ENCODE measurements at places on chromosomes 13 and 19. TPM values are rescaled to one million over a fixed set of nuclear protein-coding genes. Genes with fewer than 3 reads are reported as not detected.

GRCh38 chr19:15251010-15251748 is 18.9 kb upstream of the EPHX3 start:
- DNase-seq = peak; percentile 37

TIMM29 gene
- total RNA-seq = 20.0 TPM

CALR3 gene
- total RNA-seq = not detected

DNA sequence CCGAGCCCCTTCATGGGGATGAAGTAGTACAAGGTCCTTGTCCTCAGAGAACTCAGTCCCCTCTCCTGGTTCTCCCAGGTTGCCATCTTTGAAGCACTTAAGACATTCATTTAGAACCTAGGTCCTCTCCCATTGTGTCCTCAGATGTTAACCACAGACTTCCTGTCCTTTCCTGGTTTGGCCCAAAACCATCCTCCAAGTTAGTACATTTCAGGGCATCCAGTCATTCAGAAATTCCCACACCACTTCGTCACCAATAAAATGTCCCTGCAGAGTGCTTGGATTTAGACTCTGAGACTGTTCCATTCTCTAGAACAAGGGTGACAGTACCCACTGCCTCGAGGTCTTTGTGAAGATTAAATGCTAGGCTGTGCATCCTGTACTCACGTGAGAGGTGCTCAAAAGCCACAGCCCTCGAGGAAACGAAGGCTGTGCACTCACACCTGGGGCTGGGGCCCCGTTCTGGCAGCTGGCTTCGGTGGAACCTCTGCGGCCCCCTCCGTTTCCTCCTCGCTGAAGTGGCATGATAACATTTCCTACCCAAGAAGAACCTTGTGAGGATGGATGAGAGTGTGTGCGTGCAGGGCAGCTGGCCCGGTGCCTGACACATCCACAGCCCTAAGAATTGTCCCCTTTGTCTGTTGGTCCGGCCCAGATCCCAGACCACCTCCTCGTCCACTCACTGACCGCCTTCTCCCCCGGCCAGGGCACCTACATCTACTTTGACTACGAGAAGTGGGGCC is 4.7 kb downstream of the LENG1 start:
- DNase-seq = no peak

- DNase-seq = peak; percentile 60
These were observed 51.7 kb upstream of the CYP4F8 start for GRCh38 chr19:15563325-15563794.

GRCh38 chr13:77477299-77477848 is 58.1 kb upstream of the SCEL start:
- DNase-seq = no peak

DNA sequence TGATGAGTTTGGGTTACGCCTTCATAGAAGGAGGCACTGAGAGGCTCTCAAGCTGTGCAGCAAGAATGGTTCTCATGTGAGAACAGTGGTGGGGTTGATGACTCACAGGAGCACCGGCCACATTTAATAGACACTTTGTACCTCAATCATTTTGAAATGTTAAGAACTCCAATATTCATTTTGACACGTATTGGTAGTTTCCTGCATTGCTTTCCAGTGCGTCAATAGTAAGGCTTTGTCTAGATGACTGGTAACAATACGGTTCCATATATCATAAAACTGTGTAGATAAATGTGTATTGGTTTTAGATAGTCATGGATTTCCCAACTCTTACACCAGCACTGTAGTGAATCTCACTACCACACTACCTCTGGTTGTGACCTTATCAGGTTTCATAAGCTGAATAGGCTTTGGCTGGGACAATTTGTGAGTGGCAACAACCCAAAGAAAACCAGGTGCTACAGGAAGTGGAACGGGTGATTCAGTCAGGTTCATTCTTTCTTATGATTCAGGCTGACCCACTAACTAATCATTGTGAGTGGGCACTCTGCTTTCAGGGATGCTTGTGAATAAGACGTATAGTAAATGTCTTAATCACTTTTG is 362.6 kb downstream of the KLF5 start:
- no peak for DNase-seq

DNA sequence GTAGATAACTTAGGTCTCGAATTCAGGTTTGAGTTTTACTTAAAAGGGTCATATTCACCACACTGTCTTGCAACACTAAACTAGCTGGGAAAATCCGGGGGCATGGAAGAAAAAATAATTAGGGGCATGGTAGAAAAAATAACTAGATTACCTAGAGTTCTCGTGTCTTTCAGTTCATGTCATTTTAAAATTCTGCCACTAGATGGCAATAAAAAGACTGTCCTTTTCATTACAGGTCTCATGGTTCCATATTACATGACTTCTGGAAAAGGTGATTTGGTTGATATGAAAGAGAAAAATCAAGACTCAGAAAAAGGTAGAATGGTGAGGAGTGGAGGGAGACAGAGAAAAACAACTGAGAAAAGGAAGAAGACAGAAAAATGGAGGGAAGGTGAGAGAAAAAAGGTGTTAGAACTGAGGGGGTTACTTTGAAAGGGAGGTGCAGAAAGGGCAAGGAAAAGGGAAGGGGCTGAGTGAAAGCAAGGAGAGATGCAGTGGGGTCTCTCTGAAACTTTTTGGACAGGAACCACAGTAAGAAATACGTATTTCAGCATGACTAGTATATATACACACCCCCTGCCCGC is 299.0 kb downstream of the KLF12 start:
- DNase-seq = no peak

DNA sequence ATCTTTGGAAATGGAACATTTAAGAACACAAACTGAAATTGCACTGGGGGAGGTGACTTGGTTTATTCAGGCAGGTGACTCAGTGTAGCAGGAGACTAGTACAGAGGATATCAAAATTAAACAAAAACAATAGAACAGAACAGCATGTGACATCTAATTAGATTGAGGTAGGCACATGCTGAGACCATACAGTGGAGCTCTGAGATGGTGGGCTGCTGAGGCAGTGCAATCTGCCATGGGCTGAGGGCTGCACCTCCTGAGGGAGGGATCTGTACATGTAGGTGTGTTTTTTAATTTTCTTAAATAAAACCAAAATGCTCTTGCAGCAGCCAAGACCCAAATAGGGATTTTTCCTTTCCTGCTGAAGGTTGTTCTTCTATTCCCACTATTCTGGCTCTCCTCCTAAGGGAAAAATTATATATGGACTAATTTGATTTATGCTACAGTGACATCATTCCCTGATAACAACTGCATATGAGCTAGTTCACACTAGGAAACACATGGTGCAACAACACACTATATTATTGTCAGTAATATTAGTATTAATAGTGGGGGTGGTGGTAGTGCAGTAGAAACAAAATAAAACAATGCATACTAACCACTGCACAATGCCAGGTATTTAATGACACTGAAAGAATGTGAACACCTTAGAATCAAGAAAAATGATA is 48.0 kb downstream of the LNX2 start:
- DNase-seq = no peak

GRCh38 chr13:31015199-31015598 is 82.7 kb downstream of the TEX26 start:
- no peak for DNase-seq

ACP7 gene
- total RNA-seq = not detected

RYR1 gene
- 0.57 TPM for total RNA-seq

ZNF578 gene
- 2.4 TPM for total RNA-seq

- no peak for DNase-seq
These were observed 1029.6 kb downstream of the PCDH9 start for GRCh38 chr13:66200555-66200954.

GRCh38 chr13:113607056-113607888 is 22.7 kb downstream of the TFDP1 start:
- DNase-seq = no peak

- peak; percentile 58 for DNase-seq
These were observed 722 bp downstream of the COLGALT1 start for GRCh38 chr19:17555929-17556813.

ZNF91 gene
- 73.7 TPM for total RNA-seq

SAFB gene
- total RNA-seq = 88.7 TPM

FUT2 gene
- total RNA-seq = 1.0 TPM

- no peak for DNase-seq
These were observed 80.3 kb downstream of the UFM1 start for GRCh38 chr13:38429916-38430315.

DNA sequence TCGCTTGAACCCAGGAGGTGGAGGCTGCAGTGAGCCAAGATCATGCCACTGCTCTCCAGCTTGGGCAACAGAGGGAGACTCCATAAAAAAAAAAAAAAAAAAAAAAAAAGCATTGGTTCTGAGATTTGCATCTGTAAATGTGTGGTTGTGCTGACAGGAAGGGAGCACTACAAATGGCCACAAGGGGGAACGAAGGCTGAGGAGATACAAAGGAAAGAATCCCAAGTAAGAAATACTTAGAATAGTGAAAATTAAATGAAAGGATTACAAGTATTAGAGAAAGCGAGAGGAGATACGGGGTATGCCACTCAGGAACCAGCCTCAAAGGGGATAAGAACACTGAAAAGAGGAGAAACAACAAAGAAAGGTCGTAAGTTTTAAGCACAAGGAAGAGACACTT is 284.9 kb downstream of the KLF12 start:
- DNase-seq = no peak

SARS2 gene
- total RNA-seq = 16.3 TPM

DNA sequence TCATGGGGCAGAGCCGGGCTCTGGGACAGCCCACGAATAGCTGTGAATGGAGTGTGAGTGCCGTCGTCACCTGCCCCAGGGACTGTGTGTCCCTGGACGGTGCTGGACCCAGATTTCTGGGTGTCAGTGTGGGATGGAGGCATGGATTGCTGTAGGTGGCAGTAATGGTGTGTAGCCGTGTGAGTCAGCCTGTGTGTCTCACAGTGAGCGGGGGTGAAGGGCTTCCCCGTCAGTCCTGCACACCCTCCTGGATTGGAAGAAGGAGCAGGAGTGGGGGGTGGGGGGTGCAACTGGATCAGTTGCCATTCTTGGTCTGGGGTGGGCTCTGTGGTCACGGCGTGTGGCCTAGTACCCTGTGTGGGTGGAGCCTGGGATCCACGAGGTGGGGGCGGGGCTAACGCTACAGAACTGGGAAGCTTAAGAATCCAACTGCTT is 6.5 kb upstream of the LTBP4 start:
- DNase-seq = no peak

CYP2A7 gene
- total RNA-seq = not detected

DNA sequence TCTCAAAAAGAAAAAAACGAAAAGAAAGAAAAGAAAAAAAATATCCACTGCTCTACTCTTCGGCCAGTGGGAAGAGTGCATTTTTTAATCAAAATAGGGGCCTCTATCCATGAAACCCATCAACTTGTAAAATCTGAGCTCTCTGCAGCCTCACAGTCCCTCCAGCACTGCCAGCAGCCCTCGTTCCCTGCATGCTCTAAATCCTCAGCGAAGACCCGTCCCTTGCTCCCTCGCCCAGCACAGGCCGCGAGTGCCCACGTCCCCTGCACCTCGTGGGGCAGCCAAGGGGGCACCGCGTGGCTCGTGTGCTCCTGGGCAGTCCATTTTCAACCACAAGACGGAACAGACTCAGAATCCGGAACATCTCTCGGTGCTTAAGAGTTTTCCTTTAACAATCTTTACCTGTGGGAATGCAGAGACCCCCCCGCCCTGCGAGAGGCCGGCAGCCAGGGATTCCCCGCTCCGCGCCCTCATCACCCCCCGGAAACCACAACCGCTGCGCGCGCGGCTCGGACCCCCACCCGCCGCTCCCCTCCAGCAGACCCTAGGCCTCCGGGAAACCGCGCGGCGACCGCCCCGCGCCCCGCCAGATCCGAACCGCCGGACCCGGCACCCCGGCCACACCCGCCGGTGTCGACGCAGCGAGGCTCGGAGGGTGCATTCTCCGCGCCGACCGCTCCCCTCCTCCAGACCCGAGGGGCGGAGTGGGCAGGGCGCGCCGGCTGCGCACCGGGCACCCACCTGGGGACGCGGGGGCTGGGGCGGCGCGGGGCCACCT is 638 bp downstream of the ANKRD27 start:
- DNase-seq = no peak

- DNase-seq = no peak
These were observed 9.7 kb downstream of the FBXL12 start for GRCh38 chr19:9808855-9809824.

- no peak for DNase-seq
These were observed 9.5 kb downstream of the NDUFA11 start for GRCh38 chr19:5893907-5894703.

GRCh38 chr13:112781287-112781686 is 91.4 kb downstream of the ATP11A start:
- DNase-seq = no peak

DNA sequence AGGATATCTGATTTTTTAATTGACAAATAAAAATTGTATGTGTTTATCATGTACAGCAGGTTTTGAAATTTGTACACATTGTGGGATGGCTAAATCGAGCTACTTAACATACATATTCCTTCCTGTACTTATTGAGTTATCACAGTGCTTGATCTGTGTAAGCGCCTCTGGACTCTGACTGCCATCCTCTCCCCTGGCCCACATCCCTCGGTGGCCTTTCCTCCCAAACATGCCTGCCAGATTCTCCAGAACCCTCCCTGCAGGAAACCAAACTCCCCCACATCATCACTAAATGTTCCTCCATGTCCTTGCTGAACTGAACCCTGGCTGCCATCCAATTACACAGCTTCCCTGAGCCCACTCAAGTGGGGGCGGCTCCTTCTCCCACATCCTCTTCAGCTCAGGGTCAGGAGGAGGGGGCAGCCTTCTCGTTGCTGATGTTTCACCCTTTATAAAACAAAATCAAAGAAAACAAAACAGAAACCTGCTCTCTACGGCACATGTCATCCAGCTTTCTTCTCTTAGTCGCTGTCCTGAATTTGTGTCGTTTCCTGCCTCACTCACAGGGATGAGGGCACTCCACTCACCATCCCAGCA is 97.1 kb upstream of the SPATA13 start:
- peak; percentile 78 for DNase-seq

HIPK4 gene
- total RNA-seq = 0.11 TPM

DNA sequence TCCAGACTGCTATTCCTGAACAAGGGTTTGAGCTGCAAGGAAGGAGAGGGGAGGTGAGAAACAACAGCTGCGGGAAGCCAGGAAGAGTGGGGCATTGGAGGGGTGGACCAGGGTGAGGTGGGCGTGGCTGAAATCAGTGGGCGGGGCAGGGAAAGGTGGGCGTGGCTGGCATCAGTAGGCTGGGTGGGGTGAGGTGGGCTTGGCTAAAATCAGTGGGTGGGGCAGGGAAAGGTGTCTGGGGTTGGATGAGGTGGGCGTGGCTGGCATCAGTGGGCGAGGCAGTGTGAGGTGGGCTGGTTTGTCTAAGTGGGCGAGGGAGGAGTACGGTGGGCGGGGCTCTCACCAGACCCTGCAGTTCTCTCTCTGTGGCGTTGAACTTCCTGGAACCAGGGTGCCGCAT is 87.6 kb downstream of the MUC16 start:
- DNase-seq = no peak

Measured in ovary (tissue), 10 donors.